ENCODE measurements at places on chromosomes 4 and X.

DNA sequence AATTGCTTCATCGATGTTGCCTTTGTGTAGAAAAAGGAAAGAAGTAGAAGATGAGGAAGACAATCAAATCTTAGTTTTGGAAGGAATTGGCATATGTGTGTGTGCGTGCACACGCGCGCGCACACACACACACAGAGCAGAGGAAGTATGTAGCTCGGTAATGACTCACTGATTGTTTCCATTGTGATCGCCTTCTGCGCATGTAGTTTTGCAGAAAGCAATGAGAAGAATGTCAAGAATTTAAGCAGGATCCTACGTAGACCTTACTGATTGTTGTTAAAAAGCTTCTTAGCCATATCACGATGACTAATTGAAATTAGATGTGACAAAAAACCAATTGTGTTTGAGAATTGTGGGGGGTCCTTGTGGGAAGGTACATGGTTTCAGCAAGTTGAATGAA, 12.8 kb upstream of the LIMCH1 start:
- DNase-seq = no peak

GRCh38 chr4:26161030-26161824, 159.6 kb upstream of the RBPJ start:
- DNase-seq = no peak

GRCh38 chrX:97806238-97806637, 922.5 kb downstream of the RPA4 start:
- DNase-seq = no peak

DNA sequence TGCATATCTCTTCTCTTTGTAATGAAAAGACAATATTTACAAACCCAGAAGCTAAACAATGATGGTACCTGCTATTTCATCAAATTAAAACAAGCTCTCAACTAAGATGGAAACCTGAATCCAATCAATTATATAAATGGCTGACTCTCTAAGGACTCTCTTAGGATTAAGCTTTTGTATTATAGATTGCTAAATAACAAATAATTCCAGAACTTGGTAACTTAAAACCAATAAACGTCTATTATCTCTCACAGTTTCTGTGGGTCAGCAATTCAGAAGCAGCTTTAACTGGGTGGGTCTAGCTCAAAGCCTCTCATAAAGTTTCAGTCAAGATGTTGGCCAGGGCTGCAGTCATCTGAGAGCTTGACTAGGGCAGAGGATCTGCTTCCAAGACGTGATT, 12.4 kb downstream of the PHKA2 start:
- no peak for DNase-seq

DNA sequence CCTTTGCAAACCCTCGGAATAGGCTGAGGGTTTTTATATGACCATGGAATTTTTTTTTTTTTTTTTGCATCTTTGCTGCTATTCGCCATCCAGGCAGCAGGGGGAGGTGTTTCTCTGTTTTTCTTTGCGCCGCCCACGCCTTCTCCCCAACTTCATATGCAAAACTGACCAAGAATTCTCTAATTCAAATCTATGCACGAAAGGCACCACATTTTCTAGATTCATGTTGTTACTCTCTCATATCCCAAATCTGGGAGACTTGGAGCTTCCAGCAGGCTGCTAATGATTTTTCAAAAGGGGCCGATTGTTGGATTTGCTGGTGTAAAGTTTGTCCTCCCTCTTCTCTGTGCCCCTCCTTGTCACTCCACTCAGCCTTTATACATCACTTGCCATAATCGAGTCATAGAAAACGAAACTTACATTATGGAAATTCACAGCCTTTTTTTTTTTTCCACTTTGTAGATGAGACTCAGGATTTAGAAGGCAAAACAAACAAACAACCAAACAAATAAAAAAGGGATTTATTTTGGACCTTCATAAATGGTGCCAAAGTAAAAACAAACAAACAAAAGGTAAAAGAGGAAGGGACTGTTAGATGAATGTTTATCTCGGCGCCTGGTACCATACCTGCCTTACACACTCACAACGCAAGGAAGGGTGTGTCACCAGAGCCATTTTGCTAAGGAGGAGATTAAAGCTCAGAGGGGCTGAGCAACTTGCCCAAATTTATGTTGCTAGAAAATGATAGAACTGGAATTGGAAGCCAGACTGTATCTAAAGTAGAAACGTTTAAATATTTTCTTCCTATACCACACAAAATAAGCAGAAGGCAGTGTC, 29.3 kb upstream of the BOD1L1 start:
- DNase-seq = peak; percentile 47

DNA sequence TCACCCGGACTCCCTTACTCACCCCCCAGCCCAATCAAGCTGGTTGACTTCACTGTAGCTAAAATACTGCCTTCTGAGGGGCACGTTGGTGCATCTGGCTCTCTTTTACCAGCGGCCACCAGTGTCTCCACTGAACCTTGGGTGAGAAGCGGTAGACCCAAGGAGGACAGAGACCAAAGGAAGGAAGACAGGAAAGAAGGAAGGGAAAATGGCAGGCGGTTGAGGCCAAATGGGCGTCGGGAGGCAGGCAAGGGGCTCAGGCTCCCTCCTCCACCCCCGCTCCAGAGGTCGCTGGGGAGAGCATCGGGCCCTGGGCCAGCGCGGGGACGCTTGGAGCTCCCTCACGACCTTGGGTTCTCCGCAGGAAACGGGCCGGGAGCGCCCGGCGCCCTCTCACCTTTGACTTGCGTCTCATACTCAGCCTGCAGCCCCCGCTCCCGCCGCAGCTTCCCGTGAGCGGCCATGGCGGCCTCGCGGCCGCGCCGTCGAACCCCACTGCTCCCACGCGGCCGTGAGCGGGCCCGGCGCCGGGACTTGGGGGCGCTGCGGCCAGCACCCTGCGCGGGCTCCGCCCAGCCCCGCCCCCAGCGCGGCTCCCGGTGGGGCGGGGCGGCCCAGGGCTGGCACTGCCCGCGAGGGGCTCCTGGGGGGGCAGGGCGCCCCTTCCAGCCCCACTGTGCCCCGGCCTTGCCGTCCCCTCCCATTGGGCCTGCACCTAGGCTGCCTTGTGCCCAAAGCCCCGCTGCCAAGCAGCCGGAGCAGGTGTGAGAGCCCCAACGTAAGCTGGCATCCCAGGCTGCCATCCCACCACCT, at the start of gene ARHGAP4:
Gene ARHGAP4 (minus strand): TSS at position 526 of the 813 bp plus-strand sequence. CDS start 62 bp downstream, at position 464.
- DNase-seq = no peak

All from KG1 (cell line).